ENCODE measurements at places on chromosomes 4 and X.

DNA sequence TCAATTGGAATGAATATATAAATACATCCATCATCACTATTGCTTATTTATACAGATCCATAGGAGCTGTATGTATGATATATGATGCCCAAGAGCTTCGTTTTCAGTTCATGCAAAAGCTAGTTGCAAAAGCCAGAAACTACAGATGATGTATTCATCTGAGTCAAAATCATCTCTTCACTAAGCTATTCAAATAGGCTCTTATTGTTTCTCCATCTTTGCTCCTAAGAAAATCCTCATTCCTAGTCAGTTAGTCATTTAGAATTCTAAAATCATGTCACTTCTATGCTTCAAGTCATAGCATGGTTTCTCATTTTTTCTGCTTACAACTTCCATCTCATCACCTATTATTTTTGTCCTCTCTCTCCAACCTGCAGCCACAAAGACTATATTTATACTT, 300.1 kb upstream of the TRAM1L1 start:
- no peak for DNase-seq

DNA sequence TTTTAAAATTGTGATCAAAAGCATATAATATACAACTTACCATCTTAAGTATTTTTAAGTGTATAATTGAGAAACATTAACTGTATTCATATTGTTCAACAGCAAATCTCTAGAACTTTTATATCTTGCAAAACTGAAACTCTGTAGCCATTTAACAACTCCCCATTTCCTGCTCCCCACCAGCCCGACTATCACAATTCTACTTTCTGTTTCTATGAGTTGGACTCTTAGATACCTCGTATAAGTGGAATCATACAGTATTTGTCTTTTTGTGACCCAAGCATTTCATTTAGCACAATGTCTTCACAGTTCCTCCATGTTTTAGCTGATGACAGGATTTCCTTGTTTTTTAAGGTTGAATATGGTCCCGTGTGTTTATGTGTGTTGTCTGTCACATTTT, 106.0 kb downstream of the LRBA start:
- DNase-seq = no peak

DNA sequence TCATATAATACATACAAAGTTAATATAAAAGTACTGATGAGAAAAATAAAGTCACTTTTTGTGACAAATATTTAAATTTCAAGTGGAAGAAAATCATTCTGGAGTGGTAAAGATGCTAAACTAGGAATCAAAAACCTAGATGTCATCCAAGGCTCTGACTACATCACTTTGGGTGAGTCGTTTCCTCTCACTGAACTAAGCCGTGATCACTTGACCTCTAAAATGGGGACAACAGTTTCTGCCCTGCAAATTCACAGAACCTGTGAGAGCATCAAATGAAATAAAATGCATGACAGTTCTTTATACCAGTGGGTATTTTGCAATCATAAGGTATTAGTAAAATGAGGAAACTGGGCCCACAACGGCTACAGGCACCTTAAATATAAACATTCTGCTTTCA, 63.8 kb downstream of the PRDM5 start:
- no peak for DNase-seq

GRCh38 chr4:76238236-76238635, 13.3 kb upstream of the FAM47E start:
- no peak for DNase-seq

- no peak for DNase-seq
Observed at GRCh38 chrX:136318895-136319597, 18.3 kb downstream of the ADGRG4 start.

GRCh38 chrX:150487369-150488094, 80.9 kb upstream of the MTM1 start:
- DNase-seq = no peak

DNA sequence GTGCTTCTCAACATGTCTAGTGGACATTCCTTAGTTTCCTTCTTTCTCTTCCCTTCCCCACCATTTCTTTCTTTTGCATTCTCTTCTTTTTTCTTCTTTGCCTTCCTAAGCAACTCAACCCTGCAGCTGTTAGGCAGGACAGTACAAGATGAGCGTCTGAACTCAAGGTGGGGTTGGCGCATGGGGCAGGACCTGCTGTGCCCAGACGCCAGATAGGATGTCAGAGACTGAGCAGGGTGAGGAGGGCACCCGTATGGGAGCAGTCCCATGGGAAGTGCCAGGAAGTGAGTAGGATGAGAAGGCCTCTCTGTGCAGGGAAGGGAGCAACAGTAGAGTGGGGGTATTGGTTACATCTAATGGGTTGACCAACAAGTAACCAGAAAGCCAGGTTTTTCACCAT, 38.1 kb upstream of the ZNF827 start:
- no peak for DNase-seq

- no peak for DNase-seq
Observed at GRCh38 chr4:56649445-56650261, 31.4 kb downstream of the HOPX start.

GRCh38 chrX:40104630-40104984, 6.8 kb upstream of the BCOR start:
- DNase-seq = no peak

GRCh38 chrX:94831364-94831763, 1157.4 kb downstream of the FAM133A start:
- DNase-seq = no peak

GRCh38 chr4:7126981-7127380, 59.1 kb upstream of the GRPEL1 start:
- no peak for DNase-seq

- DNase-seq = no peak
Observed at GRCh38 chr4:76836860-76837562, 60.9 kb downstream of the SOWAHB start.

GRCh38 chr4:85708468-85708867, 233.5 kb downstream of the ARHGAP24 start:
- no peak for DNase-seq

- no peak for DNase-seq
Observed at GRCh38 chrX:144627947-144628346, 619.4 kb upstream of the SPANXN1 start.

- peak; percentile 4 for DNase-seq
Observed at GRCh38 chrX:123803331-123803983, 56.4 kb upstream of the XIAP start.

DNA sequence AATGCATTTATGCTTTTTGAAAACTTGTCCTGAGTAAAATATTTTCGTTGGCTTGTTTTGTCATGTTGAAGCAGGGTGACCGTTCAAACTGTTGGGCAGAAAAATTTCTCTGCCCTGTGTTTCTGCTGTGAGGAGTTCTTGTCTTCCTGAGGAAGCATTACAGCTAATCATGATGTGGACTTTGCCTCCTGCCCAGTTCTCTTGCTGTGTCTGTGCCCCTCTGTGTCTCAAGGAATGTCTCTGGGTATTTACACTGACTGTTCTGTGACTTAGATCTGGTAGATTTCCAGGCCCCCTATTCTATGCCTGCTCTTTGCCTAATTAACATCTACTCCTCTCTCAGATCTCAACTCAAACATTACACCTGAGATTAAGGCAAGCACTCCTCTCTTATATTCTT, 30.4 kb upstream of the RPL34 start:
- no peak for DNase-seq

- DNase-seq = no peak
Observed at GRCh38 chr4:159227984-159228383, 125.1 kb downstream of the RAPGEF2 start.

GRCh38 chr4:67927251-67927650, 36.0 kb downstream of the TMPRSS11A start:
- no peak for DNase-seq

DNA sequence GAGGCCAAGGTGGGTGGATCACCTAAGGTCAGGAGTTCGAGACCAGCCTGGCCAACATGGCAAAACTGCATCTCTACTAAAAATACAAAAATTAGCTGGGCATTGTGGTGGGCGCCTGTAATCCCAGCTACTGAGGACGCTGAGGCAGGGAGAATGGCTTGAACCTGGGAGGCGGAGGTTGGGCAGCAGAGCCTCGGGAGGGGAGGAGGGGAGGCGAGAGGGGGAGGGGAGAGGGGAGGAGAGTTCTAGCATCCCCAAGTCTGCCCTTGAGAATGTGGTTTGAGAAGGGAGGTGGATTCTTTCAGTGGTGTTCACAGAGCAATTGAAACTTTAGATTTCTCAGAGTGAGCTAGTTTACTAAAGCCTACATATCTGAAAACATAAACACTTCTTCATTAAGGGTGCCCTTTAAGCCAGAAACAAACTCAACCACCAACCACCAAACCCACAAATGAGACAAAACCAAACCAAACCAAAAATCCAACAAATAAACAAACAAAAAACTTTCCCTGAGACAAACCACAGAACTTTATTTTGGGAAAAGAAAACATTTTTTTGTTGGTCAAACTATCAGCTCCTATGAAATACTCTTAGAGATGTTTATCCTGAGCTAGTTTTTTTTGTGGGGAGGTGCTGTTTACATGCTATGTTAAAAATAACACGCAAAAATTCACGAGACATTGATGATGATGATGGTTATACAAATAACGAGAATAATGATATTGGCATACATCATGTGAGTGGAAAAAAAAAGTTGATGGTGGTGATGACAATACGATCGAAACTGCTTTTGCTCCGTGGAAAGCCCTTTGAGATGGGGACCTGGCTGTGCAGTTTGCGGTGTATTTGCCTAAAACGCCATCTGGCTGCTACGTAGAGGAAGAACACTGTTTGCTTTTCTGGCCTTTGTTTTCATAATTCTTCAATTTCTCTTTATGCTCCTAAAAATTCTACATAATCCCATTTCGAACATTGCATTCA, 98.2 kb upstream of the PRKX start:
- DNase-seq = no peak

- no peak for DNase-seq
Observed at GRCh38 chr4:107825072-107825824, 516 bp downstream of the SGMS2 start.

- no peak for DNase-seq
Observed at GRCh38 chr4:20603671-20604313, 96.5 kb upstream of the PACRGL start.

DNA sequence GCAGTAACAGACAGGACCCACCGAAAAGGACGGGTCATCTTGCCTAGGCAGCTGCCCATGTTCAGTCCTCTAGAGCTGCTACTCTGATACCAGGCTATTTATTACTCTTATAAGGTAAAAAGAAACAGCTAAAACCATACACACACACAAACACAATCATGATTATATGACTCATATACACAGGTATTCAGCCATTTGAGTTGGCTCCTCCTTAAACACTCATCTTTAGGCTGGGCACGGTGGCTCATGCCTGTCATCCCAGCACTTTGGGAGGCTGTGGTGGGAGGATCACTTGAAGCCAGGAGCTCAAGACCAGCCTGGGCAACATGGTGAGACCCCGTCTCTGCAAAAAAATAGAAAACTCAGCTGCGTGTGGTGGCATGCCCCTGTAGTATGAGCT, 76.6 kb downstream of the F11 start:
- no peak for DNase-seq

- no peak for DNase-seq
Observed at GRCh38 chr4:184734758-184735157, 862 bp upstream of the CENPU start.

GRCh38 chr4:76687746-76688448, 210.0 kb downstream of the SOWAHB start:
- DNase-seq = peak; percentile 59

DNA sequence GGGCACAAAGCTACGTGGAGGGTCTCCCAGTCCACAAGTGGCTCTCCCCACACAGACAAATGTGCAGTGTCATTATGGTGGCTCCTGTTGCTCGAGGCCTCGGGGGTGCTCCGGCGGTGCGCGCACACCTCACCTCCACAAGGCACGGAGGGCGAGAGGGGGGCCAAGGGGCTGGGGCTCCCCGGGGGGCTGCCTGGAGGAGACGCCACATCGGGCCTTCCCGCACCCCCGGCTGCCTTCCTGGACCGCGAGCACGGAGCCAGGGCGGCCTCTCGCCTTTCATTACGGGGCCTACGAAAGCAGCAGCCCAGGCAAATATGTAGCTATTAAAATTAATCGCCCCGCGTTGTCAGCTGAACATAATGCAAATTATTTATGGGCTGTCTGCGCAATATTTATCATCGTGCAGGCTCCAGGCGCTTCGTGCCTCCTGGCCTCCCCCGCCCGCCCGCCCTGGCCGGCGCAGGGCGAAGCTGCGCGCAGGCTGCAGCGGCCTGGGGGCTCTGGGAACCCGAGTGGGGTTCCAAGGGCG, 70.8 kb upstream of the BCOR start:
- DNase-seq = no peak

DNA sequence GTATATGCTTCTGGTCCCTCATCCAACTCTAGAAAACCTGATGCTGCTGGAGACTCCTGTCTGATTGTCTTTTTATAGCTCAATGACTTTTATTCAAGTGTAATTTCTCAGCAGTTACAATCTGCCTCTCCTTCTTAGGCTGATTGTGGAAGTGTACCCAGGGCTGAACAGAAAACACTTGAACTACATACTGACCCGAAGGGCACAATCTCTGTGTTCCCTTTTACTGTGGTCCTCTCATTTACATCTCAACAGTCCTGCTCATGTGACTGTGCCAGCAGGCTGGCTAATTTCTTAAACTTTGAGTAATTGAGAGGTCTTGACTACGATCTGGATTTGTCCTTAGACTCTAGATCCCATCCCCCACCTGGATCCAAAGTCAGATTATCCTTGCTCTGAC, 863.4 kb downstream of the PDHA2 start:
- no peak for DNase-seq

DNA sequence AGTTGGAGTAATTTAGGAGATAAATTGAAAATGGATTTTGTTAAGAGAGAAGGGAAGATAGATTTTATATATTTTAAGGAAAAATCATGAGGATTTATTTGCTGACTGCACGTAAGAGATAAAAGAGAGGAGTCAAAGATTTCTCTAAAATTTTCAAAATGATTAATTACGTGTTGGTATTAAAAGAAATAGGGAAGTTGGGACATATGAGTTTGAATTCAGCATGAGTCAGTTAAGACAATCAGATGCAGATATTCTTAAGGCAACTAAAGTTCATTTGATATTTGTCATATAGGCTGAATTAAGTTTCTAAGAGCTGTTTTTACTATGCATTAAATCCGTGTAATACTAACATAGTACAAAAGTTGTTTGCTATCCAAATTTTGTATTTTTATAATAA, 46.9 kb downstream of the TET2 start:
- DNase-seq = no peak

GRCh38 chrX:79082899-79083298, 61.6 kb upstream of the GPR174 start:
- no peak for DNase-seq

- no peak for DNase-seq
Observed at GRCh38 chr4:8708401-8709021, 115.9 kb downstream of the CPZ start.

DNA sequence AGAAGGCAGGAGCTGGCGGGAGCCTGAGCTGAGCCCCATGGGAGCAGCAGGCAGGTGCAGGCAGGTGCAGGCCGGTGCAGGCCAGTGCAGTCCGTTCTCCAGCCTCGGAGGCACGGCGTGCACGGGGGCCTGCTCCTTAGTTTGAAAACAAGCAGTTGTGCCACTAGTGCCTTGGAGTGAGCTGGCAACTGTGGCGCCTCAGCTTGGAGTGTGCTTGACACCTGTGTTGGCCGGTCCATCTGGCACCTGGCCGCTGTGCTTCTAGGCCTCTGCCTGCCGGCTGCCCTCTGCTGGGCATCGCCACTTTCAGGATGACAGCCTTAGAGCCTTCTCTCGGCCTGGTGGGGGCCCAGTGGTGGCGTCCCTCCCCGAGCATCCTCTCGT, 47.9 kb downstream of the RGS12 start:
- peak; percentile 68 for DNase-seq

- DNase-seq = no peak
Observed at GRCh38 chrX:141945426-141945825, 41.7 kb downstream of the MAGEC1 start.

GRCh38 chr4:88964450-88964849, 92.5 kb downstream of the FAM13A start:
- no peak for DNase-seq

GRCh38 chr4:89177807-89178206, 66.5 kb downstream of the TIGD2 start:
- DNase-seq = no peak

- no peak for DNase-seq
Observed at GRCh38 chr4:12723849-12724447, 760.2 kb downstream of the RAB28 start.

Data from NCI-H187 (cell line).